ENCODE measurements at places on chromosomes 11 and 22.

DNA sequence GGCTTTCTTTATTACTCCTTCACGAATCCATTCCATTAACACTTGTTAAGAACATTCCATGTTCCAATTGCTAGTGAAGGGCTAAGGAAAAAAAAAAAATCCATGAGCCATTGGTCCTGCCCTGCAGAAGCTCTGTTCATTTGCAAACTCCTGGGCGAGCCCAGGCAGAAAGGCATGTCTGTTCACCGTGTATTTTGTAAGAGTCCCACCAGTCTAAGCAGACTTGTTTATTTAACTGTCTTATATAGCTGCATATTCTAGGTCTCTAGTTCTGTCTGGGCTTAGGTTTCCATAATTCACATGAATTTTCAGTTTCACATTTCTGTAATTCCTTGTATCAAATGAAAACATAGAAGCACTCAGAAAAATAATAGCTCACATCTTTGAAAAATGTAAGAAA lies 97.4 kb upstream of the POU2AF2 start:
- DNase-seq: peak; percentile 68

GRCh38 chr11:101104716-101105115 lies 24.9 kb downstream of the PGR start:
- DNase-seq: no peak

GRCh38 chr11:122696662-122697061 lies 41.1 kb downstream of the UBASH3B start:
- no peak for DNase-seq

DNA sequence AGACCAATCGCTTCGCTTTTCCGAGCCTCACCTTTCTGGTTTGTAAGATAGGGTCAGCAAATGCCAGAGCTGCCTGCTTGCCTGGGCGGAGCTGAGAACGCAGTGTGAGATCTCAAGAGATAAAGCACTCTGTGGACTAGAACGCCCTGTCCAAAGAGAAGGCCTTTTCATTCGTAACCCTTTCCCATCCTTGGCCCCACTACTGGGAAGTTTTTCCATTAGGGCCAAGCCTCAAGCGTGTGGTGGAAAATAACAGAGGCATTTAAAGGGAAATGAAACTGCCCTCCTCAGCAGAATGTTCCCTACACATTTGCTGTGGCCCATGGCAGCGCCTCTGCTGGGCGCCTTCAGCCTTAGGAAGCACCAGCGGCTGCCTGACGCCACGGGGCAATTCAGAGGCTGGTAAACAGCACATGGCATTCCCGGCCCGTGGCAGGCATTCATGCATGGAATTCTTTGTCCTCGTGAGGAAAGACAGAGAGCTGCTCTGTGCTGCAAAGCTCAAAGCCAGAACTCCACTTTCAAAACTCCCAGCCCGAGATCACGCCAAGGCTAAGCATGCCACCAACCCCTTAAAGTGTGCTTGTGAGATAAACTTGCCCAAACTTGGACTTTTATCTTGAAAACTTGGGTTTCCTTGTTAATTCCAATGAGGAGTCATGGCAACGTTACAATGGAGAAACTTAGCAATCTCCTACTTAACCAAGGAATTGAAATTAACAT lies 38.1 kb downstream of the AHNAK start:
- peak; percentile 68 for DNase-seq

GRCh38 chr11:121351083-121351630 lies 58.6 kb downstream of the SC5D start:
- DNase-seq: no peak

- peak; percentile 79 for DNase-seq
Measured at GRCh38 chr11:3642071-3642951, 519 bp upstream of the ART5 start.

DNA sequence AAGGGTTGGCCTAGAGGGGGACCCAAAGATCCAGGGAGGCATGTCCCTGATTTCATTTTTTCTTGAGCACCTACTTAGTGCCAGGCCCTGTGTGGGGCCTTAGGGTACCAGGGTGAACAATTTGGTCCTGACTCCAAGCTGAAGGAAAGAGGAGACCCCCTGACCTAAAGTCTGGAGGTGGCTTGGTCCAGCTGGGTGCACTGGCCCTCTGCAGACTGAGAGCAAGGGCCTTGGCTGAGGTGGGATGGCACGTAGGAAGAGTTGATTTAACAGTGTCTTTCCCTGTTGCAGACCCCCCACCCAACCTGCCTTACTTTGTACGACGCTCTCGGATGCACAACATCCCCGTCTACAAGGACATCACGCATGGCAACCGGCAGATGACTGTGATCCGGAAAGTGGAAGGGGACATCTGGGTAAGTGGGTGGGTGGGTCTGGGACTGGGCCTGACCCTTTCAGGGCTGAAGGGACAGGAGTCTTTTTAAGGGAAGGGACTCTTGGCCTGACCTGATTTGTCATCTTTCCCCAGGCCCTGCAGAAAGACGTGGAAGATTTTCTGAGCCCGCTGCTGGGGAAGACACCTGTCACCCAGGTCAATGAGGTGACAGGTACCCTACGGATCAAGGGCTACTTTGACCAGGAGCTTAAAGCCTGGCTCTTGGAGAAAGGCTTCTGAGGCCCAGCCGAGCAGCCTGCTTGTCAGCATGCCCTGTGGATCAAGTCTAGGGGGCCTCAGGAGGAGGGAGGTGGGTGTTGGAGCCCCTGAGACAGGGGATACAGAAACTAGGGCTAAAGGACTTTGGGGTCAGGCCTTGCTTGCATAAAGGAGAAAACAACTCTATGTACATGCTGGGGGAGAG lies 3.3 kb downstream of the MRPL49 start:
- DNase-seq: no peak

DNA sequence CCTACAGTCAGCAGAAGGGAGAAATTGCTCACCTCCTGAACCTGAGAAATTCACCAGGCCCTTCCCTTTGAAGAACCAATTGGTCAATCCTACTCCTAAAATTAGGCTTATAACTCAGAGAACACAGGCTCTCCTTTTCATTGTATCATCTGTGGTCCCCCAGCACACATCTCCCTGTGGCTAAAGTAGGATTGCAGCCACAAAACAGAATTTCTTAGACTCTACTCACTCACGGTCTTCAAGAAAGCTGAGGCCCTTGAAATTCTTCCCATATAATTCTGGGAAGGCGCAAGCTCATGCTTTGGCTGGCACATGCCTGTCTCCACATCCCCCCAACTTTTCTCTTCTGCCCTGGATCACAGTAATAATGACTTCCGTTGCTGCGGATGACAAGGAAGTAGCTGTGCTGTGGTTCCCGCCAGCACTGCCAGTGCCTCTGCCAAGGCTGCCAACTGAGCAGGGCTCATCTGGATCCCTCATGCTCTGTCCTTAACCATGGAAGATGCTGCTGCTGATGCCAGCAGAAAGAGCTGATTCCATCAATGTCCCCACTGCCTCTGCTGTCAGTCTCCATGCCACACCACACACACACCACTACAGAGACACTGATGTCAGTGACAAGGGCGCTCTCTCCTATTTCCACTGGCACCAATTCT lies 200.6 kb upstream of the POU2AF2 start:
- DNase-seq: no peak

GRCh38 chr11:111982019-111982464 lies 43.2 kb upstream of the DLAT start:
- DNase-seq: peak; percentile 40

DNA sequence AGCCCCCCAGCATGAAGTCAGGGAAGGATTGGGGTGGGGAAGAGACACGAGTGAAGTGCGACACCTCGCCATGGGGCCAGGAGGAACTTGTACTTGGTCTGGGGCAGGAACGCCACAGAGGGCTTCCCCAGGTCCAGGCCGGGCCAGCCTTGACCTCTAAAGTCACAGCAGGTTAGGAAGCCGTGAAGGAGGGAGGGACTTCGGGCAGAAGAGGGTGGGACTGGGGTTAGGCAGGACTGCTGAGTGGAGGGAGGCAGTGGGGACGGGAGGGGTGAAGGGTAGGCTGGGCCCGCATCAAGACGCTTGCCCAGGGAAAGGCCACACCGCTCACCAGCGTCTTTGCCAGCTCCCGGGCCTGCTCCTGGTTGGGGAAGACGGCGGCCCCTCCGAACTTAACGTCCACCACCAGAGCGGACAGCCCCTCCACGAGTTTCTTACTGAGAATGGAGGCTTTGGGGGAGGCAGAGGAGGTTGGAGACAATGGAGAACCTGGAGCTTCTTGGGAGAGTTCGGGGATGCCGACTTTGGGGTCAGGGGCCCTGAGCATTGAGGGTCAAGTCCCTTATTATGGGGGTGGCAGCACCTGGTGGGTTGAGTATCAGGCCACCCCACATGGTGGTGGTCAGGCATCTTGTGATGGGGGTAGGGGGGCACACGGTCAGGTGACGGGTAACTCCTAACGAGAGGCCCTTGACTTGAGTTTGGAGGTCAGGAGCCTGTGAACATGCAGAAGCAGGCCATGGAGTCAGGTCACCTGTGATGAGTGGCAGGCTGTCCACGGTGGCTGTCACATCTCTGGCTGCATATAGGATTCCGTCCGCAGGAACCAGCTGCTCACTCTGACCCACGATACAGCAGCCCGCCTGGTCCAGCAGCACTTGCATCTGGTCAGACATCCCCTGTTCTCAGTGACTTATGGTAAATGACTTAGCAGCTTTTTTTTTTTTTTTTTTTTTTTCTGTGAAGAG lies 1.7 kb upstream of the SCO2 start:
- DNase-seq: no peak

DNA sequence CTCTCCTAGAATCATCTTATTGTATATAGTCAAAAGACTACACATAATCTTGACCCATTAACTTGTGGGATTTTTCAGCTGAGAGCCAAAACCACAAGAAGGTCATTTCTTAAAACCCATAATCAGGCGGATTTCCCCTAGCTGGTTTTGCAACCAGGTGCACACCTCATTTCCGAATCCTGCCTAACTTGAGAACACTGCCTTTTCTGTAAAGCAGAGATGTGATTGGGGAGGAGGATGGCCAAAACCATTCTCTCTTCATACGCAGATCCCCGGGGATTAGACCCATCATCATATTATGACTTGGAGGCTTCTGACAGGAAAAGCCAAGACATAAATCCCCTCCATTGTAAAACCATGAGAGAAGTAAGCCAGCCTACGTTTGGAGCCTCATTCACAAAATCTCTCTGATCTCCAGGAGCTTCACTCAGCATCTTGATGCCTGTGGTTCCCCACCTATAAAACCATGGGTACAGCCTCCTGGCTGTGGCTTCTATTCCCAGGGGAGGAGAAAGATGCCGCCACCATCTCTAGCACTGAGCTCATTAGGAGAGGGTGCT lies 191.3 kb downstream of the KIF18A start:
- no peak for DNase-seq

- DNase-seq: no peak
Measured at GRCh38 chr11:6356503-6357055, 33.7 kb upstream of the SMPD1 start.

GRCh38 chr11:66316849-66317251 lies at the start of gene CD248:
CD248 (minus strand) TSS chr11:66317044; CDS start chr11:66317027, 17 bp downstream.
- peak; percentile 92 for DNase-seq

- no peak for DNase-seq
Measured at GRCh38 chr11:57481315-57481714, 21.0 kb downstream of the RTN4RL2 start.

DNA sequence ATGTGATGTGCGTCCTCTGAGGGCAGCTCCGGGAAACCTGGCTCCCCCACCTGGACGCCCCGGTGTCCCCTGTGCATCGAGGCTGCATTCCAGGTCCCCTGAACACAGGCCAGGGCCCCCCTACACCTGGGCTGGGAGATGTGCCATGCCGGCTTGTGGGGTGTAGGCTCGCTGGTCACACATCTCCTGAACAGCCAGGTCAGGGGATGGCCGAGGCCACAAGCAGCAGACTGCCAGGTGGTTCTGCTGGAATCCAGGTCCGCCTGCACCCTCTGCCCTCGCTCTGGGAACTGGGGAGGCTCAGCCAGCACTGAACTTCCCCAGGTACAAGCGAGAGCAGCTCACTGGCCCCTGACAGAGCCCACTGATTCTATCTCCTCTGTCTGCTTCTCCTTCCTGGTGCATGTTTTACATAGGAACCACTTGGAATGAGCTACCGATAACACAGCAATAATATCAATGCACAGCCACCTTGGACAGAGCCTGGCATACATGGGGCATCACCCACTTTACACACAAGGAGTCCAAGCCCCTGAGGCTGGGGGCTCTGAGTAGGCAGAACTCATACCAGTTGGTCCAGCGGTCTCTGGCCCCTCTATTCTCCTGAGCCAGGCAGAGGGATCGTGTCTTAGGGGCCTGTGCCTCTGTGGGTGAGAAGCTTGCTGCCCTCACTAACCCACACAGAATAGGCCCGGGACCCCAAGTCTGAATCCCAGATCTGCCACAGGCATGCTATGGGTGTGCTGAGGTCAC lies 46.8 kb downstream of the TBX1 start:
- no peak for DNase-seq

- DNase-seq: no peak
Measured at GRCh38 chr11:48093795-48094642, 113.7 kb downstream of the PTPRJ start.

DNA sequence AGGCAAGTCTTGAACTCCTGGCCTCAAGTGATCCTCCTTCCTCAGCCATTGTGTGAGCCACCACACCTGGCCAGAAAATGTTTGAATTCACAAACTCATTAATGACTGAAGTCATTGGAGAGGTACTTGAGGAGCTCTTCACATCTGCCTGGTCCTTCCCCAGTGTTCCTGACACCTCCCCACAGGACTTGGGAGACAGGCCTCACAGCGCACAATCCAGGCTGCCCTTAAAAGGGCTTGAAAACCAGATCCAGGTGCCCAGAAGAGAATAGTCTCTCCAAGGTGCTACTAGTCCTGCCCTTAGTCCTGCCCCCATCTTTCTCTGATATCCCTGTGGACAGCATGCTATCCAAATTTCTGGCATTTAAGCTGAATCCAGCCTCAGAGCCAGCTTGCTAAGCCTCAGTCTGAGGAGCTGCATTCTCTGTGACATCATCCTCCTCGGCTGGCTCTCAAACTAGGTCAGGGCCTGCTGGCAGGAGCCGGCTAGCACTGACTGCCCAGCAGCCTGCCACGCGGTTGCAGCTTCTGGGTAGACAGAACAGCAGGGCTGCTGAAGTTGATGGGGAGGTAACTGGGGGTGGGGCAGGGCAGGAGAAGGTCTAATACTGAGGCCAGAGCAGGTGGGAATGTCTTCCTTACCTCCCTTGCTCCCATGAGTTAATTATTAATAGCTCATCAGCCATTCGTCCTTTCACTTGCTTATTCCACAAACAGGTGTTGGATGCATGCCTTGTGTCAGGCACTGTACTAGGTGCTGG lies 35.3 kb upstream of the NECTIN1 start:
- DNase-seq: peak; percentile 72

- DNase-seq: no peak
Measured at GRCh38 chr11:86134580-86135318, 65.9 kb upstream of the PICALM start.

GRCh38 chr11:107711861-107712755 lies at the start of gene SLN:
SLN (minus strand) TSS chr11:107712056.
- DNase-seq: no peak

- no peak for DNase-seq
Measured at GRCh38 chr11:130524132-130524790, 75.8 kb downstream of the ADAMTS15 start.

DNA sequence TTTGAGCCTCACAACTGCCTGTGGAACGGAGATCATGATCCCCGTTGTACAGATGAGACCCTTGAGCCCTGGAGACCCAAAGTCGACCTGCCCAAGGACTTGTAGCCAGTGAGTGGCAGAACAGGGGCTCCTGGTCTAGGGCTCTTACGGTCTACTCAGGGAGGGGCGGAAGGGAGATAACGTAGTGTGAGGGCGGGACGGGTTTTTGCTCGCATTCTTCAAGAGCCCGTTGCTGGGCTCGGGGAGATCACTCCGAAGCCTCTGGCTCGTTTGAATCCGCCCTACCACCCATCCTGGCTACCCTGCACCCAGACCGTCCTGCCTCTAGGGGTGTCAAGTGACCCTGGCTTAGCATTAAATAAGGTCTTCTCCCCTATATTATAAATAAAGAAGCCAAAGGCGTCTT lies 639 bp downstream of the CRY2 start:
- peak; percentile 64 for DNase-seq
